Thoracic aorta (tissue), 2 donors: ENCODE measurements at places on chromosomes 6 and 20.

- DNase-seq = no peak
Observed at GRCh38 chr6:137772541-137773250, 94.4 kb upstream of the TNFAIP3 start.

GRCh38 chr6:7112741-7113313 is 5.1 kb downstream of the RREB1 start:
- DNase-seq = no peak

GRCh38 chr6:157066781-157067491 is 256.4 kb downstream of the TMEM242 start:
- DNase-seq = no peak

DNA sequence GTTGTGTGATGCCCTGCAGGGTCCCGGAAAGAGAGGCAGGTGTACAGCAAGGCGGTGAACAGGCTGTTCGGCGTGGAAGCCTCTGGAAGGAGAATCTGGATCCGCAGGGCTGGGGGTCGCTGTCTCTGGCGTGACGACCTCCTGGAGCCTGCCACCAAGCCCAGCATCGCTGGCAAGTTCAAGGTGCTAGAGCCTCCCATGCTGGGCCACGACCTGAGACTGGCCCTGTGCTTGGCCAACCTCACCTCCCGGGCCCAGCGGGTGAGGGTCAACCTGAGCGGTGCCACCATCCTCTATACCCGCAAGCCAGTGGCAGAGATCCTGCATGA is 36.5 kb downstream of the TGM6 start:
- no peak for DNase-seq

DNA sequence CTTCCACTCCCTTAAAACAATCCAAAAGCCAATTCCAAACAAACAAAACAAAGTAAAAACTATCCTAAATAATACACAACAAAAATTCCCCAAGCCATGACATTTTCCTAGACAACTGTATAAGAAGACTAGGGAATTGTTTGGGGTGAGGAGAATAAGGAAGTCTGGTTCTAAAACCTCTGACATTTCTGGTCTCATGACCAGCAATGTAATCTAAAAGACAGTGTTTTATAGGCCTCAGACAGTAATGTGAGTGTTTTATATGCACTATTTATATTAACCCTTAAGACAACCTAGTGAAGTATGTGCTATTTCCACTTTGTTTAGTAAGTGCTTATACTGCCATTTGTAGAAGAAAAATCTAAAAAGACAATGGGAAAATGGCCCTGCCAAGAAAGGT is 13.0 kb upstream of the RCAN2 start:
- no peak for DNase-seq

DNA sequence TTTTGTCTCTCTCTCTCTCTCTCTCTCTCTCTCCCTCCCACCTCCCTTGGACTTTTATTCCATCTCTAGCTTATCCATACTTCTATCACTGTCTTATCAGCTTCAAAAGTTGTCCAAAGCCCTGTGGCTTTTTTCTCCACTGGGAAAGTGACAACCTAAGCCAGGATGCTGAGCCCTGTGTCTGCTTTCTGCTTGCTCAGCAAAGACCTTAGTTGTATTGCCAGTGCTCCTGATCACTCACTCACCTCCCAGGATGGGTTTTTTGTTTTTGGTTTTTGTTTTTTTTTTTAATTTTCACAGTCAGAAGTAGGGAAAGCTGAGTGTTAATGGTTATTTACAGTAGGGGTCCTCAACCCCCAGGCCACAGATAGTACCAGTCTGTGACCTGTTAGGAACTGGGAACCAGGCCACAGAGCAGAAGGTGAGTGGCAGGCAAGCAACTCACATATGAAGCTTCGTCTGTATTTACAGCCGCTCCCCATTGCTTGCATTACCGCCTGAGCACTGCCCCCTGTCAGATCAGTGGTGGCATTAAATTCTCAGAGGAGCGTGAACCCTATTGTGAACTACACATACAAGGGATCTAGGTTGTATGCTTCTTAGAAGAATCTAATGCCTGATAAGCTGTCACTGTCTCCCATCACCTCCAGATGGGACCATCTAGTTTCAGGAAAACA is 125.0 kb upstream of the ID4 start:
- no peak for DNase-seq

- DNase-seq = no peak
Observed at GRCh38 chr20:52416953-52417352, 225.4 kb upstream of the ZFP64 start.

DNA sequence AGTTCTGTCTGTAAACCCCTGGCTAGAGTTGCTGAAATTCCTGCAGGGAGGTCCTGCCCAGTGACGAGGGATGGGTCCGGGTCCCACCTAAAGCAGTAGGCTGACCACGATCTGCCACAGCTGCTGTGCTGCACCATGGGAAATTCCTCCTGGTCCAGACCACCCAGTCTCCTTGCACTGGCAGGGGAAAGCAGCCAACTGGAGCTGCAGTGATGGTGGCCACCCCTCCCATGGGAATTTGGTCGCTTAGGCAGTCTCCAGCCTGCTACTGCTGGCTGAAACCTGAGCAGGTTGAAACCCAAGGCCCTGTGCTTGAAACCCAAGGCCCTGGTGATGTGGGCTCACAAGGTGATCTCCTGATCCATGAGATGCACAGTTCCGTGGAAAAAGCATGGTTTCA is 23.9 kb upstream of the MOXD1 start:
- DNase-seq = no peak

- no peak for DNase-seq
Observed at GRCh38 chr6:158150701-158151100, 17.4 kb downstream of the SERAC1 start.

DNA sequence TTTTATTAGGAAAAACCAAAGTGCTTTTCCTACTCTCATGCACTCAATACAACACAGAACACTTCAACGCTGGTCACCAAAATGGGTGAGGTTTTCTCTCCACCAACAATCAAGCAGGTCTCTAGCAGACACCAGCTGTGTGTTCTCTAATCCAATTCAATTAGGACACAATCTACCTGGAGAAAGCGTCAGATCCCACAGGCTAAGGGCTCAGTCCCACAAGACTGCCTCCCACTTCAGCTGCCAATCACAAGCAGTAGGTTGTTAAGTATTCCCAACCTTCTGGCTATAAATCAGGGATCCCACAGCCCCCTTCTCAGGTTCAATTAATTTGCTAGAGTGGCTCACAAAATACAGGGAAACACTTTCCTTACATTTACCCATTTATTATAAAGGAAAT is 47.7 kb downstream of the STMND1 start:
- no peak for DNase-seq

DNA sequence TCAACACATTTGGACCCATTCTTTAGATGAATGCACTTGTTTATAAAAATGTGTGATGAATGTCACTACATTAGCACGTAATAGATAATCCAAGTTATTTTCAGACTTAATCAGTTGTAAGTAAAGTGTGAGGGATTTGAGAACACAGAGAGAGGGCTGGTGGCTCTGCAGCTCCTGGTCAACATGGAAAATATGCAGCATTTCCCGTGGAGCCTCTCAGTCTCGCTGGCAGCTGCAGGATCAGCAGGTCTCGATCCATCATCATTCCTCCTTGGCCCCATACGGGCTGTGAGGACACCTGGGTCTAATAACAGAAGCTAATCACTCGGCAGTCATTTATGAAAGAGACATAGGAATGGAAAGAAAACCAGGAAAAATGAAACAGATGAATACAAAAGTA is 390.2 kb downstream of the PRKN start:
- no peak for DNase-seq

DNA sequence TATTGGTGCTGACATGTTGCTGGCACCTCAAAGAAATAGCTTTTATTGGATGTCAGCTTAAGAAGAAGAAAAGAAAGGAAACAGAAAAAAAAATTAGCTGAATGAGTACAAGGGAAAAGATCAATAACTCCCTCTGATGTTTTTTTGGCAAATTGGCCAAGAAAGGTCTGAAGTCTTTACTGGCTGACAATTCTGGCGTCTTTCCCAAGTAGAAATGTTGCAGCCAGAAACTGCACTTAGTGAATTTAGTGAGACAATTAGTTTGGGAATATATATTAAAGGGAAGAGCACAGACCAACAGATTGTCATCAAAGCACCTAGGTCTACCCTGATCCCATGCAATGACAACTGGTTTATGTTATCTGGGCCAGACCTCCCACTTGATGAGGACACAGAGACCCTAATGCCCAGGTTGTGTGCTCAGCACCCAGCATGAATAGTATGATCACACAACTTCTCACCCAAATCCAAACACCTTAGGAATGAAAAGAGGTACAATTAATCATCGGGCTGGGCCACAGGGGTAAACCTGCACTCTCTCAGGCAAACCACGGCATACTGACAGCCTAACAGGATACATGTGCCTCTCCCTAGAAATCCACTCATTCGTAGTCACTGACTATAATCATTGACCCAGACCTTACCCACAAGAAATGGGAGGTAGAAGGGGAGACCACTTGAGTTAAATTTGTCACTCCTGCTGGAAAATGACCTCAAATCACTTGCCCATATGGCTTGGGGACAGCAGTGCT is 612.3 kb upstream of the ARID1B start:
- DNase-seq = no peak

DNA sequence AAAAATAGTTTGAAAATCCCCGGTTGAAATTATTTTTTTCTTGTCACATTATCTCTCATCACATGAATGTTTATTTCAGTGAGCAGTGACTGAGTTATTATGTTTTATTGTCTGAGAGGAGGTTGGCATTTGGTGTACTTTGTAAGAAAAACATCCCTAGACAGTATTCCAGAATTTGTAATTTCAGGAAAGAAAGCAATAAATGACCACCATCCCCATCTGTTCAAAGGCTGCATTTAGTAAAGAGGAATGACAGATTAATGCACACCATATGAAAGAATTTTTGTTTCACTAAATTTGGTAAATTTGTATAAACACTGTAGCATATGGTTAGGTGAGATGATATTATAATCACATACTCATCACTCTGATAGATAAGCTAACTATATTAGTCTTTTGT is 57.1 kb upstream of the FUT9 start:
- no peak for DNase-seq

DNA sequence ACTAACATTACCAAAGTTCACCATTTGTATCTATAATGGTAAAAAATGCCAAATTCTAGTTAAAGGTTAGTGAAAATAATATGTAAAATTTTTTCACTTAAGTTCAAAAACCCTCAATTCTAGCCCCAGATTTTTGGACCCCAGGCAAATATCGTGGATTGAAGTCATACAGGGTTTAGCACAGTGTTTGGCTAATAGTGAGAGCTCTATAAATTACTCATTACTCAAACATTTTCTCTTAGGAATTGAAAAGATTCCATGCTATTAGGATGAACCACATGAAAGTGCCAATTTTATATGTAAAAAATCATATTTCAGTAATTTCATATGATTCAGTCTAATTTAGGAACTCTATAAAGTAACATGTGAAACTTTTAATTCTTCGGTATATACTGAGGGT is 170.3 kb upstream of the PREP start:
- no peak for DNase-seq

DNA sequence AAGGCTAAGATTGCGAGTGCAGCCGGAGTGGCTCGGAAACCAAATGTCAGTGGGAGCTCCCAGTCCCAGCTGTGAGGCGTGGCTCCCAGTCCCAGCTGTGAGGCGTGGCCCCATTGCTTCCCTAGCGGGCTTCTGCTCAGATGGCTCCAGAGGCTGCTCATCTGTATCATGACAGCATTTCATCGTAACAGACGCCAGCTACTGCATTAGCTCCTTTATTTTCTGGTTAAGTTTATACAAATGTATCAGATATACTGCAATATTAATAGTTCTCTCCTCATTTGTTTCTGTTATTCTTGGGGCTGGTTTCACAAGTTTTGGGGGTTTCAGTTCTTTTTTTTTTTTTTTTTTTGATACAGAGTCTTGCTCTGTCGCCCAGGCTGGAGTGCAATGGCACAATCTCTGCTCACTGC is 34.7 kb upstream of the TBXT start:
- no peak for DNase-seq

GRCh38 chr6:75609639-75610590 is 8.2 kb downstream of the SENP6 start:
- DNase-seq = no peak

GRCh38 chr20:37233548-37234253 is 27.9 kb downstream of the GHRH start:
- no peak for DNase-seq

- DNase-seq = no peak
Observed at GRCh38 chr20:47876311-47877088, 91.2 kb upstream of the SULF2 start.

GRCh38 chr6:144231721-144232120 is 53.4 kb upstream of the UTRN start:
- DNase-seq = no peak

GRCh38 chr6:91079969-91080368 is 493.1 kb upstream of the MAP3K7 start:
- no peak for DNase-seq

GRCh38 chr20:46501961-46502360 is 11.4 kb downstream of the ZNF334 start:
- no peak for DNase-seq
